ENCODE measurements at places on chromosomes 7 and 10.
A peak's percentile ranks its signal among the peaks of the same experiment; 100 is the strongest.

DNA sequence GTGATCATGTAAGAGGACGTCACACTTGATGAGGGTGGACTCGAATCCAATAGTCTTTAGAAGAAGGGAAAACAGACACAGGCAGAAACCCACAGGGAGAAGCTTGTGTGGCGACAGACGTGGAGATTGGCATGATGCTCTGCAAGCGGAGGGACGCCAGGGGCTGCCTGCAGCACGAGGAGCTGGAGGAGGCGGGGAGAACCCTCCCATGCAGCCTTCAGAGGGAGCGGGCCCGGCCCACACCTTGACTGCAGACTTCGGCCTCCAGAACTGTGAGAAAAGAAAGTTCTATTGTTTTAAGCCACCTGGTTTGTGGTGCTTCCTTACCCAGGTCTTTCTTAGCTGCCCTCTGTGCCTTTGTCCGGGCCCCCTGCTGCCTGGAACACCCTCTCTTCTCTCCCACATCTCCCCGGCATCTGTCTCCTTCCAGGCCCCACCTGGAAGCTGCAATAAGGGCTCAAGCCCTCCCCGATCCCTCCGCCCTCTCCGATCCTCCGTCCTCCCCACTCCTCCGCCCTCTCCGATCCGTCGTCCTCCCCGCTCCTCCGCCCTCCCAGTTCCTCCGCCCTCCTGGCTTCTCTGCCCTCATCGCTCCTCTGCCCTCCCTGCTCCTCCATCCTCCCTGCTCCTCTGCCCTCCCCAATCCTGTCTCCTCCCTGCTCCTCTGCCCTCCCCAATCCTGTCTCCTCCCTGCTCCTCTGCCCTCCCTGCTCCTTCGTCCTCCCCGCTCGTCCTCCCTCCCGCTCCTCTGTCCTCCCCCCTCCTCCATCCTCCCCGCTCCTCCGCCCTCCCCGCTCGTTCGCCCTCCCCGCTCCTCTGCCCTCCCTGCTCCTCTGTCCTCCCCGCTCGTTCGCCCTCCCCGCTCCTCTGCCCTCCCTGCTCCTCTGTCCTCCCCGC, 17.4 kb upstream of the PRKAG2 start:
- H3K27me3 ChIP-seq, result no peaks in the 10 kb centered on the region
- no peaks in the 10 kb centered on the region for H3K4me1 ChIP-seq
- H3K27ac ChIP-seq, result no peak overlapping the region

DNA sequence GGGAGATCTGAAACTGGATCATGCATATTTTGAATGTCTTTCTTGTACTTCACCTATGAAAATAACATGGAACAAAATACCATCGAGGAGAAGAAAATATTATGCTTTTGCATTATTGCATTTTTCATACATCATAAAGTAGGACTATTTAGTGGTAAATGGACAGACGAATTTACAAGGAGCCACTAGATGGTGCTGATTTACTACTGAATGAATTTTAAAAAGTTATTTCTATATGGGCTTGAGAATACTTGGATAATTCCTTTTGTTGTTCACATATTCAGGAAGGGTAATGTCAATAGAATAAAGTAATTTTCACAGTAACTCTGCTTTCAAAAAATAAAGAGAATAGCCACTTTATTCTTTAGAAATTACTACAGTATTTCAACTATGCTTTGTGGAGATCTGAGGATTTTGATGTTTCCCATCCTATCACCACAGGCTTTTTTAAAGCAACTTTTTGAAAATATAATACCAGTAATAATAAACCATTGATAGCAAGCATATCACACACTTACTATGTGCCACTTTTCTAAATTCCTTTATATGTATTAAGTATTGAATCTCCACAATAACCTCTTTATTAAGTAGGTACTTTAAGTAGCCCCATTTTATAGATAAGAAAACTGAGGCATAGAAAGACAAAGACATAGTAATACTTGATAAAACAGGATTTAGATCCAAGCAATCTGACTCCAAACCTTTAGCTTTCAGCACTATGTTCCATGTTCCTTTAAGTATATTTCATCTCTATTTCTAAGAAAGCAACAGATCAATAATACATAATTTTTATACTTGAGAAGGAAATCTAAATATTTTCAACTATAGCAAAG, 38.6 kb downstream of the NEBL start:
- no peak overlapping the region for H3K4me3 ChIP-seq
- H3K27ac ChIP-seq, result no peak overlapping the region
- H3K4me1 ChIP-seq, result no peaks in the 10 kb centered on the region
- DNase-seq, result no peak
- no peaks in the 10 kb centered on the region for H3K27me3 ChIP-seq

- H3K36me3 ChIP-seq, result no peaks in the 10 kb centered on the region
- H3K27ac ChIP-seq, result peak overlapping the region; percentile 86
- H3K4me1 ChIP-seq, result peaks cover 35% of the 10 kb centered on the region
- DNase-seq, result peak; percentile 76
- H3K4me3 ChIP-seq, result peak overlapping the region; percentile 71
Measured at GRCh38 chr7:149147752-149148653, 750 bp downstream of the ZNF398 start.

GRCh38 chr10:29619241-29619669, 15.5 kb downstream of the SVIL start:
- H3K4me1 ChIP-seq, result no peaks in the 10 kb centered on the region
- DNase-seq, result no peak
- H3K27ac ChIP-seq, result no peak overlapping the region
- H3K27me3 ChIP-seq, result no peaks in the 10 kb centered on the region

GRCh38 chr7:108211382-108212201, 81.4 kb upstream of the LAMB4 start:
- no peak overlapping the region for H3K4me3 ChIP-seq
- no peaks in the 10 kb centered on the region for H3K27me3 ChIP-seq

GRCh38 chr10:66180581-66181318, 745.1 kb upstream of the LRRTM3 start:
- H3K4me1 ChIP-seq, result no peaks in the 10 kb centered on the region
- no peaks in the 10 kb centered on the region for H3K36me3 ChIP-seq
- no peak overlapping the region for H3K4me3 ChIP-seq
- DNase-seq, result no peak
- H3K27ac ChIP-seq, result no peak overlapping the region

GRCh38 chr10:34475786-34476185, 339.3 kb downstream of the PARD3 start:
- no peaks in the 10 kb centered on the region for H3K27me3 ChIP-seq
- no peak overlapping the region for H3K27ac ChIP-seq
- H3K4me1 ChIP-seq, result no peaks in the 10 kb centered on the region
- no peaks in the 10 kb centered on the region for H3K36me3 ChIP-seq

GRCh38 chr7:111678281-111678680, 116.0 kb upstream of the IMMP2L start:
- H3K4me1 ChIP-seq, result no peaks in the 10 kb centered on the region
- DNase-seq, result no peak
- no peaks in the 10 kb centered on the region for H3K27me3 ChIP-seq
- H3K27ac ChIP-seq, result no peak overlapping the region

DNA sequence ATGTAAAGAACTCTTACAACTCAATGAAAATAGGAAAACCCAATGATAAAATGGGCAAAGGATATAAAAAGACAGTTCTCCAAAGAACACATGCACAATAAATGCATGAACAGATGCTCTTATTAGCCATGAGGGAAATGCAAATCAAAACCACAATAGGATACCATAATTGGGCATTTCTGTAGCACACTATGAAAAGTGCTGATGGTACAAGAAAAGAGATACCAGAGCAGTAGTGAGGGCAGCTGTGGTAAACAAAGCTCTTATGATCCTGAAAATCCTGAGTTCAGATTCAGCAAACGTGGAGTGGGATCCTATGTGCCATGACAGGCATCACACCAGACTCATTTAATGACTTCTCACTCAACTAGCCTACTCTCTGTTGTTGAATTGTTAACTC, 96.7 kb upstream of the SLC25A13 start:
- H3K4me3 ChIP-seq, result no peak overlapping the region
- H3K4me1 ChIP-seq, result no peaks in the 10 kb centered on the region
- no peaks in the 10 kb centered on the region for H3K27me3 ChIP-seq
- no peak overlapping the region for H3K27ac ChIP-seq

DNA sequence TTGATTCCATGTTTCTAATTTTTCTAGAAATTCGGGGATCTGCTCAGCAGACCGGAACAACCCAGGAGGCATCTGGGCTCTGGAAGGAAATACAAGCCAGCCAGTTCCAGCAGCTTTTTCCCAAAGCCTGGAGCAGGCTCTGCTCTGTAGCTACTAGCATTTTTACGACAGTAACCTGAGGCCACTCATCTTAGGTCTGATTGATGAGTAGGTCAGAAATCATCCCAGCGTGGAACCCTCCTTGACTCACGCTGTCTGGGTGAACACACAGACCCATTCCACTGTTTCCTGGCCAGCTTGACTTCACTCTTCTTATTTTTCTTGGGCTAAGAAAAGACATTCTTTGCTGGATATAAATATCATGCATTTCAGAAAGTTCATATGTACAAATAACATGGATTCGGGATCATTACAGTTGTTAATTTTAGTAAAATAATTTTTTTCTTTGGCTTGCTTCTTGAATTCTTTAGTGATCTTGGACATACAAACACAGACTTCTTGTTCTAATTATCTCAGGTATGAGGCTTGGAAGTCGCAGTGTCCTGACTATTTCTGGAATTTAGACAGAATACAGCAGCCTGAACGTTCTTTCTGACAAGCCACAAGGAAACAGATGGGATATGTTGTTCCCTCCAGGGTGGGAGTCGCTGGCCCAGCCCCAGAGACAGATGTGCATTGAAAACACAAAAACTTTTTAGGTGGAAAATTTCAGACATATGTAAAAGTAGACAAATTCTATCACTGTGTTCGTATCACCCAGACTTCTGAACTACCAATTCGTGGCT, 54.6 kb upstream of the PITRM1 start:
- H3K4me1 ChIP-seq, result peaks cover 19% of the 10 kb centered on the region
- no peaks in the 10 kb centered on the region for H3K36me3 ChIP-seq
- no peak for DNase-seq
- no peak overlapping the region for H3K4me3 ChIP-seq
- H3K27ac ChIP-seq, result no peak overlapping the region

DNA sequence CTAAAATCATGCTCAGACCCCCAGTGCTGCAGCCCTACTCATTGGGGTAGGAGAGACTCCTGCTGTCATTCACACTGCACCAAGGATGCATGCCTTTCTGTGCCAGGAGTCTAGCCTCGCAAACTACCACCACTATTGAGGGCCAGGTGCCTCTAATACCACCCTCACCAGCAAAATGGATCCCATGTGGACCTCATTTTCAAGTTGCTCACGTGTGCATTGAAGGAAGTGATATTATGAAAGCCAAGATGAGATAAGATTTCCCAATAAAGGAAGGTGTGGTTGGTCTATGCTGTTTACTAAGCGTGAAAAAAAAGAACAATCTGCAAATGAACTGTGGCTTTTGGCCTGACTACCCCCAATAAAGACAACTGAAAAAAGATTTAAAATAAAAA, 7.2 kb upstream of the LAMTOR4 start:
- no peak overlapping the region for H3K27ac ChIP-seq
- DNase-seq, result no peak
- no peaks in the 10 kb centered on the region for H3K27me3 ChIP-seq
- no peaks in the 10 kb centered on the region for H3K36me3 ChIP-seq
